GM10248 (cell line): ENCODE measurements at places on chromosomes 7 and 10.

GRCh38 chr7:129642871-129643549 lies 31.5 kb downstream of the NRF1 start:
- no peak for DNase-seq

DNA sequence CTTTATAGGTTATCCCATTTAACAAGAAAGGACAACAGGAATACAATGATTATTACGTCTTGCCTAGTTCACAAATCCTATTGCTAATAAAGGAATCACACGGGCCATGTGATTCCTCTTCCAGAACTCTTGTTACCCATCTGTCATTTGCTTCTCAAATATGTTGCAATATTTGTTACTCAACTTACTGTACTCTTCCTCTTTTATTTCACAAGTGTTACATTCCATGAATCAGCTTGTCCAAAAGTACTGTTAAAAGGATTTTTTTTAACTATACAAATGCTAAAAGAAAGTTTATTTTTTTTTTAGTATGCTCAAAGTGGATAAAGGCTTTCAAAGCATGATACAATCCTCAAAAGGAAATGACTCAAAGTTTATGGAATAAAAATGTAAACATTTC lies 3.9 kb upstream of the CD36 start:
- DNase-seq: no peak

DNA sequence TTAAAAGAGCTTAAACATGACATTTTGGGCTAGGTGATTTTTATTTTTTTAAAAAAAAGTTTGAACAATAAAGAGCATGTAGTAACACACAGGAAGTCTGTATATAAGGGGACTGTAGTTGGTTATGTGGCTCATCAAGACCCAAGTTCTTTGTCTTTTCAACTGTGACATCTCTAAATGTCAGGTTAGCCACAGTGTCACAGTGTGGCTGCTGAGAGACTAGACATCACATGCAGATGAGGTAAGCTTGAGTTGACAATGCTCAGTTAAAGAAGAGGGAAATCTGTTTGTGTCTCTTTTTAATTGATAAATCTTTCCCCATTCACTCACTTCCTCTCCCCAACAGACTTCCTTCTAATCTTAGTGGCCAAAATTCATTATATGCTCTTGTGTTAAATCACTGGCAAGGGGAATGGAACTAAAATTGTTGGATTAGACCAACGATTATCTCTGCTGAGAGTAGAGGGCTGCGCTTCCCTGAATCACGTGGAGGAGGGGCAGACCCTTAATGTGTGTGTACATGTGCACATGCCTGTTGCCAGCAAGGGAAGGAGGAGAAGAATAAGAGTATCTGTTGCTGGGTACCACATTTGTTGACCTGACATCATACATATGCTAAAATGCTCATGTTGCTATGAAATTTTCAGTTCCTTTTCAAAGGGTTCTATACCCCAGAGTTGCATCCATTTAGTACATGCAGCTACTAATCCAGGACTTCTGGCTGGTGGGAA lies 78.3 kb downstream of the MMRN2 start:
- DNase-seq: peak; percentile 53

- no peak for DNase-seq
Measured at GRCh38 chr10:71319800-71320392, 837 bp downstream of the SLC29A3 start.

GRCh38 chr10:96299383-96299782 lies 4.9 kb upstream of the DNTT start:
- DNase-seq: no peak
